CD4-positive, alpha-beta T cell treated with Interleukin-15 for 1 hour (primary cell): ENCODE measurements at places on chromosomes 6 and 20.
A peak's percentile ranks its signal among the peaks of the same experiment; 100 is the strongest.

DNA sequence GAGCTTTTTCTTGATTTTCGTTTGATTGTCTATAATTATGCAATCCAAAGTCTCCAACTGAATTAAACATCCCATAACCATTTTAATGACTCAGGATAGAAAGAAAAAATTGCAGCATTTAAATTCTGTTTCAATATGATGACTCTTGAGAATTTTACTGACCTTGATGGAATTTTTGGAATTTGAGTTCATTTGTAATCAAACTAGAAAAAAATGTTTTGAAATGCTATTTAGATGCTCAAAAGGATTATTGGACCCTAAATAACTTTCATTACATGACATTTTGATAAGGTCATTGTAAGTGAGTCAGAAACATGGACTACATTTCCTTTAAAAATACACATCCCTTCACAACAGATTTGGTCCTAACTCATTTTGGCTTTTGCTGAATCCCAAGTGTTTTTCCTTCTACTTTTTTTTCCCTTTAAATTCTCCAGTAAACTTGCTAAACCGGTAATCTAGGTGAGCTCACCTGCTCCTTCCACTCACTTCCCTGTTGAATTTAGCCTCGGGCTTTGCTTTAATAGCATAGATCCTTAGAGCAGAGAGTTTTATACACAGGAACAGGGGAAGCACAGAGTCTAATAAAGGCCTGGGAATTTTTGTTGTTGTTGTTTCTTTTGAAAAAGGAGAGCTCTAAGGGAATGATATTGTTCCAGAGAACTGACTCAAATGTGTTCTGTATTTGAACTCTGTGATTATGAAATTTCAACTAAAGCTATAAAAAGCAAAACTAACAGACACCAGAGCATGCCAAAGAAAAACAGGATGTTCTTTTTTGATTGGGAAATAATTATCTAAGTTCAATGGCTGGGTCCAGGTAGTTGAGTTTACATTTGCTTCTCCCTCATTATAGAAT is 1088.2 kb upstream of the CITED2 start:
- DNase-seq: no peak

GRCh38 chr20:49278818-49279676 is 1.2 kb upstream of the ZNFX1 start:
- DNase-seq: peak; percentile 40

DNA sequence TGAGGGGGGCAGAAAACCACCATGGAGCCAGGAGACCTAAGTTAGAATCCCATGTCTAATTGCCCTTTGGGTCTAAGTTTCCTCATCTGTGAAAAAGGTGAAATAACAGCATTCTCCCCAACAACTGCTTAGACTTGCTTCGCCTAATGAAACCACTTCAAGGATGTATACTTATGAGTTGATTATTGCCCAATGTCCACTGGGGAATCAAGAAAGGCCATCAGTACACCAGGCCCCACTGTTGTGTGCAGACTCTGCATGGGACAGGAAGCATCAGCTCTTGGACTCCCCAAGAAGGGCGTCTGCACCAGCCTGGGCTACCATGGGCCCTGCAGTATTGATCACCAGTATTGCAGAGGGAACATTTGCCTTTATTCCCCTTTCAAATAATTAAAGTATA is 189.6 kb downstream of the MAFB start:
- no peak for DNase-seq

DNA sequence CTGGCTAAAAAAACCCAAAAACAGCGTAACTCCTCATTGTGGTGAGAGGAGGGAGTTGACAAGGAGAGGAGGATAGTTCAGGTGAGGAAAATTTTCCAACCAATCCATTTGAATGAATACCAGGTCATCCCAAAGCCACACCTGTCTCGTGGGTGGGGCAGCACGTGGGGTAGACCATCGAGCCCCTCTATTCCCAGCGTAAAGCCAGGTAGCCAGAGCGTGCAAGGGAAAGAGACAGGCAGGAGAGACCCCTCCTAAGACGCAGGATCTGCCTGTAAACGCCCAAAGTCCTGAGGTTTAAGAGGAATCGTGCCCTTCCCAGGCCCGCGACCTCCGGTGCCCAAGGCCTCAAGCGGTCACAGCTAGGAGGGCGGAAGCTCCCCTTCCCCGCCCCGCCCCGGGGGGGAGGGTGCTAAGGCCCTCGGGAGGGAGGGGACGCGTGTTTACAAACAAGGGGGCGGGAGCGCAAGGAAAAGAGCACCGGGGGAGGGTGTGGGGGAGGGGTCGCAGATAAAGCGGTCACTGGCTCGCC is 712 bp downstream of the RXRB start:
- peak; percentile 69 for DNase-seq

- no peak for DNase-seq
These were observed 14.4 kb downstream of the PFDN4 start for GRCh38 chr20:54221996-54222890.

- no peak for DNase-seq
These were observed 25.7 kb upstream of the JAG1 start for GRCh38 chr20:10699489-10699888.

GRCh38 chr20:21092806-21093205 is 13.4 kb downstream of the LINC00237 start:
- no peak for DNase-seq

DNA sequence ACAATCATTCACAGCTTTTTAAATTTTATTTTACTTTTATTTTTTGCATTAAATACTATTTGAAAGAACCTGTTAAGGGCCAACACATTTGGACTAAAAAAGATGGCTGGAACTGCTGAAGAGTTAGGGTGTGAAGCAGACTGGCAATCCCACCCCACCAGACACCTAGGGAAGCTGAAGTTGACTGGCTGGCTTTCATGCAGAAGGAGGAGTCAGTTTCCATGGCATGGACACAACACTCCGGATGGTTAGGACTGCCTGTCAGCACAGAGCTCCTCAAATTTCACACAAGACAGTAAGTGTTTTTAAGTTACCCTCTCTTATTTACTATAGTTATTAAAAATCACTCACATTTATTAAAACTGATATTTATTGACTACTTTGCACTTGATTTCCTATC is at the start of gene ANKRD66:
TSS of gene ANKRD66 (plus strand) at position 238 of the 400 bp plus-strand sequence. CDS start 5,016 bp downstream, outside the sequence.
- DNase-seq: no peak

DNA sequence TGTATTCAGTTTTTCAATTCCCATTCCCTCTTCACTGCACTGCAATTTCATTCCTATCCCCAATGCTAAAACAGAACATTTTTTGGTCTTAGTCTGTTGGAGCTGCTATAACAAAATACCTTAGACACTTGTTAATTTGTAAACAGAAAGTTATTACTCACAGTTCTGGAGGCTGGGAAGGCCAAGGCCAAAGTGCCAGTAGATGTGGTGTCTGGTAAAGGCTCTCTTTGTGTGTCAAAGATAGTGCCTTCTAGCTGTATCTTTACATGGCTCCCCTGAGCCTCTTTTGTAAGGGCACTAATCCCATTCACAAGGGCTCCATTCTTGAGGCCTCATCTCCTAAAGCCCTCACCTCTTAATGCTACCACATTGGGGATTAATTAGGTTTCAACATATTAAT is 40.0 kb downstream of the PHIP start:
- no peak for DNase-seq

DNA sequence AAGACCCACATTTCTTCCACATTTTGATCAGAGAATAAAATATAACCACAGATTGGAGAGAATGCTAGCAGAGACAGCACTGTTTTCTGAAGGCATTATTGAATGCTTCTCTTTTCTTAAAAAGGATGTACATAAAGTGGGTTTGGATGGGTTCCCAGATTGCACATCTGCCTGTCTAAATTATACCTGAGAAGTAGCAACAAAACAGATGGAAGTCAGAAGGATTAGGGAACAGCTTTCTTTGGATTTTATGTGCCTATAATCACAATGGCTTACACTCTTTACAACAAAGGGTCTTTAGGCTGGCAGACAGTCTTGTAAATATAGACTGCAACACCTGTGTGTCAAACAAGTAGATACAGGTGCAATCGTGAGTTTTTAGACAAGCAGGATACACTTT is 622.2 kb upstream of the MANEA start:
- DNase-seq: no peak

- no peak for DNase-seq
These were observed 7.8 kb upstream of the C2 start for GRCh38 chr6:31919624-31920303.

GRCh38 chr6:68741501-68742386 is 106.7 kb downstream of the ADGRB3 start:
- no peak for DNase-seq

DNA sequence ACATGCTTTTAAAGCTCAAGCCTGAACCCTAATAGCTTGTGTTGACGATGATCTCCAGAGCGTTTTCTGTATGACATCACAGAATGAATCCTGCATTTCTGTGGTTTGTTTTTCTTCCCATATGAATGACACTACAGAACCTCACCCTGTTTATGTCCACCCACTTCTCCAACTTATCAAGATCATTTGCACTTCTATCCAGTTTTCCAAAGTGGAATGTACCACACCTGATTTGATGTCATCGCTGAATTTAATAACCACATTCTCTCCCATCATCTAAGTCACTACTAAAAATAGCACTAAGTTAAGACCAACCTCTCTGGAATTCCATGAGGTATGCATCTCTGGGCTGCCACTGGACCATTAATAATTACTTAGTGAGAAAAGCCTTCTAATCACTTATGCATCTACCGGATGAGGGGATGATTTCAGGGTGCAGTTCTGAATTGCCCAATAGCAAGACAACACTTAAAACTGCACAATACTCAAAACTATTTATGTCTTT is 33.3 kb upstream of the CITED2 start:
- no peak for DNase-seq

GRCh38 chr6:170208182-170208601 is 82.7 kb downstream of the DLL1 start:
- no peak for DNase-seq

- DNase-seq: no peak
These were observed 83.3 kb upstream of the ID4 start for GRCh38 chr6:19753826-19754225.

DNA sequence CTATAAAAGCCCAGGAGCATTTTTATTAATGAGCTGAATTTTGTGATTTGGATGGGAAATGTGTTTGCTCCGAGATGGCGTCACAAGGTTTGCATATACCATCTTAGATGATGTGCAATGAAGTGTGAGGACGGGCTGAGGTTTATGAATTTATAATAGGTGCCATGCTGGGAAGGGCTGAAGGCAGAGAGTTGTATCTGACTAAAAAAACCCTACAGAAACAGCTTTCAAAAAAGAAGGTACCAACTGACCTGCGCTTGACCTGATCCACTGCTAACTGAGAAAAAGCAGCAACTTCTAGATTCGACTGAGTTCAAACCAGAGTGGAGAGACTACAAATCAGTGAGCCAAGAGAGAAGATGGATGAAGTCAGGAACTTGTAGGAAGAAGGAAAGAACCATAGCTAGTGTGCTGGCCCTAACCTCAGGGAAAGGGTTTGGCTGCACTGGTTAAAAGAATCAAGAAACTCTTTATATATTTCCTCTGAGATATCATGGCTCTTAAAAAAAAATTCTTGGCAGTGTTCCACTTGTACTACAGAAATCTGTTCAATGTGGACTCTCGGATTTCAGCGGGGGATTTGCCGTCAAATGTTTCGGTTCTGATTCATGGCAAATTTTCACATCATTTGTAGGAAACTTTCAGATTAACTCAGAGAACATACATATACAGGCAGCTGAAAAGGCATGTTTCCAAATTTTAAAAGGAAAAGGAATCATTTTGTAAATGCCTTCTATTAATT is 56.5 kb upstream of the HDGFL1 start:
- no peak for DNase-seq

- peak; percentile 44 for DNase-seq
These were observed 9.6 kb downstream of the IGF2R start for GRCh38 chr6:159978291-159979135.

GRCh38 chr6:145194389-145194788 is 540.9 kb downstream of the EPM2A start:
- no peak for DNase-seq

GRCh38 chr6:90488816-90489215 is 98.1 kb downstream of the MAP3K7 start:
- no peak for DNase-seq

DNA sequence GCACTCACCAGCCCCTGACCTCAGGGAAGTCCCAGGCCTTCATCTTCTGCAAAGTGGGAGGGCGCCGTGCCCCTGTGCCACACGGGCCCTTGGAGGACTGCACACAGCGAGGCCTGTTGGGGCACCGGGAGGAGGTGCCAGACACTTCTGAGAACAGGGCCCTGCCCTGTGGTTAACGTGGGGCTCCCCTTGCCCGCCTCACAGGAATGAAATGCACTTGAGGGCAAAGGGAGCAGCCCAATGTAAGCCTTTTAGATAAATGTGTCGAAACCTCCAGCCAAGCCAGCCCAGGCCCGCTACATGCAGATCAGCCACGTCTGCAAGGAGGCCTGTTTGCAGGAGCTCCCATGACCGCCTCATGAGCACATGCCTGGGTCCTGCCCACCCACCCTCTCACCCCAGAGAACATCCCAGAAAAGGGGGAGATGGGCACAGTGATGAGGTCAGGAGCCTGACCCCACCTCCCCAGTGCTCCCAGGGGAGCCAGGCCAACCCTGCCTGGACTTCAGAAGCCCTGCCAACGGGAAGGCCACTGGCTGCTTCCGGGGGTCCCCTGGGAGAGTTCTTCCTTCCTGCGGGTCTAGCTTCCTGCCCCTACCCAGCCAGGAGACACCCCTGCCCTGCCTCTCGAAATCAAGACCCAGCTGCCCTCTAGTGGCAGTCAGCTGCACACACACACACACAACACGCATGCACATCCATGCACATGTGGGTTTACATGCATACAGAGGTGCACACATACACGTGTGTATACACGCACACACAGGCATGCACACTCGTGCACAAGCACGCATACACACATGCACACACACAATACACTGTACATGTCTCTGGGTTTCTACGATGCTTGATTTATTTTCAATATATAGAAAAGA is 178.7 kb downstream of the TAF4 start:
- DNase-seq: no peak

DNA sequence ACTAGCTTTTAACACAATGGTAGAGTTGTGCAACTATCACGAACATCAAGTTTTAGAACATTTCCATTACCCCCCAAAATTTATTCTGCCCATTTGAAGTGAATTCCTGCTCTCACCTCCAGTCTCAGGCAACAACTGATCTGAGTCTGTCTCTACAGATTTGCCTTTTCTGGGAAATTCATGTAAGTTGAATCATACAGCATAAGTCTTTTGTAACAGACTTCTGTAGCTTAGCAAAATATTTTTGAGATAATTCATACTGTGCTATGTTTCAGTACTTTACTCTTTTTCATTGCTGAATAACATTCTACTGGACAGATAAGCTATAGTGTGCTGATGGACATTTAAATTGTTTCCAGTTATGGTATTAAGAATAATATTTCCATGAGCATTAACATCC is 447.3 kb upstream of the GJE1 start:
- DNase-seq: no peak
